Stimulated activated CD4-positive, alpha-beta T cell treated with anti-CD3 and anti-CD28 coated beads, Interleukin-12 subunit alpha, Interleukin-12 subunit beta, amount 100 ng/mL, for 24 hours (primary cell): ENCODE measurements at places on chromosomes 6 and 20.

DNA sequence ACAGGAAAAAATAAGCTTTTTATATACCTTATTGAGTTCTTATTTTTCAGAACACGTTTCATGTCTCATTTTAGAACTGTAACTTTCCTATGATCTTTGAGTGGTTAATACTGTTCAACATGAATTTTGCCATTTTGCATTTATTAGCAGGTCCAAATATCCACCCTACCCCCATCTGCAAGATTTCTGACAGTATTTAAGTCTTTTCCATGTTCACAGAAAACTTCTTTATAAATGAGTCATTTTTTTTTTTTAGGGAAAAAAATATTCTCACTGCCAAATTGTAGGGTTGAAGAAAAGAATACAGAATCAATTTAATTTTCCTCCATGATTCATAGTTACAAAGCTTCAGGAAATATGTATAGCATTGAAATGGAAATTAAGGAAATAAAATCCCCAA is 101.8 kb downstream of the COL21A1 start:
- no peak for DNase-seq

DNA sequence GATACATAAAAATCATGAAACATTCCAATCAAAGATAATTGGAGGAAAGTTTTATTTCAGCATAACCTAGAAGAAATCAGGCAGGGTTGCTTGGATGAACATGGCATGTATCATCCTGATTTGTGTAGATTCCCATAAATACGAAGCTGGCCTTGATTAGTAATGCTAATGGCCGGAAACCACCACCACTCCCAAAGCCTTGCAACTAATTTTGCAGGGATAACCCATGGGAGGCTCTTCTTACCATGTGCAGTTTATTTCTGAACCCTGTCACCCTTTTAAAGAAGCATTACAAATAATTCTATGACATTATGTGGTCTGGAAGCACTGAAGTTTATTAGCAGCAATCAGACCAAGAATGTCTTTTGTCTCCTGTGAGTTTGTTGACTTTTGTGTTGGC is 80.8 kb downstream of the AIG1 start:
- DNase-seq: no peak

- no peak for DNase-seq
These were observed 54.8 kb downstream of the NFATC2 start for GRCh38 chr20:51487565-51488268.

- DNase-seq: no peak
These were observed 1.6 kb downstream of the GSS start for GRCh38 chr20:34953960-34954359.

DNA sequence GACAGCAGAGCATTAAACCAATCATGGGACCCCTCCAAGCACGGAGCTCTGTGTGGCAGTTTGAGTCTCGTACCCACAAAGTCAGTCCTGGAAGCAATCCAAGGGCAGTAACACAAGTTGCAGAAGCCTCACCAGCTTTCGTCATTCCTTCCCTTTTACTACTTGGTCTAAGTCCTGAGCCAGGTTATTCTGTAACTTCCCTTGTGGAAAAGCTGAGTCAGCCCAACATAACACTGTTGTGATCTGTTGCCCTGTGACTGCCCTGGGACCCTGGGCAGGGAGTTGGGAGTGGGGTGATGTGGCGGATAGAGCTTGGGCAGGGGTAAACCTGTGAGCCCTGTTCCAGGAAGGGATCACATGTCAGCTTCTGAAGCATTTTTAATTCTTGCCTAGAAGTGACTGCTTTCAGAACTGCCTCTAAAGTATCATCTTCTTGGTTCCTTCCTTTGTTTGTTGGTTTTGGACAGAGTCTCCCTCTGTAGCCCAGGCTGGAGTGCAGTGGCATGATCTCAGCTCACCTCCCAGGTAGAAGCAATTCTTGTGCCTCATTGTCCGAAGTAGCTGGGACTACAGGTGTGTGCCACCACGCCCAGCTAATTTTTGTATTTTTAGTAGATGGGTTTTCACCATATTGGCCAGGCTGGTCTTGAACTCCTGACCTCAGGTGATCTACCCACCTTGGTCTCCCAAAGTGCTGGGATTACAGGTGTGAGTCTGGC is 183.7 kb upstream of the JAG1 start:
- no peak for DNase-seq

DNA sequence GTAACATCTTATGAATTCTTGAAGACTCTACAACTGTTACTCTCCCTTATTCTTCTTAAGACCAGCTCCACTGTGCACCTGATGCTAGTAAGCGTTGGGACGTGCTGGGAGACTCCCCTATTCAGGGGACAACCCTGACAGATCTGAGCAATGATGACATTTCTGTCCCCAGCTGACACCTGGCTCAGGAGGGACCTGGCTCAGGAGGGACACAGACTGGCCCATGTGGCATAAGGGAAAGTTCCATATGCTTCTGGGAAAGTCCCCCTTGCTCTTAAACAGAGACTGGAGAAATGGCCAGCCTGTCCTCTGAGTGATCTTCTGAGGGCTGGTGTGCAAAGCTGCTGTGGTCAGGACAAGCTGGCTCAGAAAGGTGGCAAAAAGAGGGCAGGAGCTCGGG is 10.0 kb upstream of the CD93 start:
- DNase-seq: no peak

DNA sequence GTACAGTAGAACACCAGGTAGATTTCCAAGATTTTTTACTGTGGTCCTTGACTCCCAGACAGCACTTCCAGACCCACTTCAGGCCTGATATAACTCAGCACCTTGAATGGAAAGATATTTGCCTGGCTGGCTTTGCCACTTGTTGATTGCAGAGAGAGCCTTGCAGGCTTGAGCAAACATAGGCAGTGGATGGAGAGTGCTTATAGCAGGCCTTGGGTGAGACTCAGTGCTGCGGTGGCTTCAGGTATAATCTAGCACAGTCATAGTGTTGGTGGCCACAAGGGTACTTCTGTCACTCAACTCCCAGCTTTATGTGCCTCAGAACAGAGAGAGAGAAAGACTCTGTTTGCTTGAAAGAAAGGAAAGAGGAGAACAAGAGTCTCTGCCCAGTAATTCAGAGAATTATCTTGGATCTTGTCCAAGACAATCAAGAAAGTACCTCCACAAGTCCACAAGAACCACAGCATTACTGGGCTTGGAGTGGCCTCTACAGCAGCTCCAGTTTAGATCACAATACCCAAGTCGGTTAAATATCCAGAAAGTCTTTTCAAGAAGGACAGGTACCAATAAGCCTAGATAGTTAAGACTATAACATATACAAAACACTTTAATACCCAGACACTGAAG is 70.5 kb upstream of the FKBP1C start:
- DNase-seq: no peak

DNA sequence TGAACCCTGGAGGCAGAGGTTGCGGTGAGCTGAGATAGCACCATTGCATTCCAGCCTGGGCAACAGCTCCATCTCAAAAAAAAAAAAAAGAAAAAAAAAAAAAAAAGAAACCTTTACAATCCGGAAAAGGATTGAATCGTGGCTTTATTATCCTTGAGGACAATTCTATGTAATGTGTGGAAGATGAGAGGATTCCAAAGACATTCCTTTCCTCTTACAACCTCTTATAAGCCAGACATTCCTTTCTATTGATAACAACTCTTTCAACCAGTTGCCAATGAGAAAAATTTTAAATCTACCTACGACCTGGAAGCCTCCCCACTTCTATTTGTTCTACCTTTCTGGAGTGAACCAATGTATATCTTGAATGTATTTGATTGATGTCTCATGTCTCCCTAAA is 91.2 kb upstream of the EEF1E1 start:
- no peak for DNase-seq

- DNase-seq: no peak
These were observed 4.6 kb downstream of the JARID2 start for GRCh38 chr6:15250187-15251168.

- DNase-seq: no peak
These were observed 291.8 kb downstream of the BMP7 start for GRCh38 chr20:56974499-56975250.

- DNase-seq: no peak
These were observed 780 bp downstream of the TFAP2A start for GRCh38 chr6:10413850-10414738.

DNA sequence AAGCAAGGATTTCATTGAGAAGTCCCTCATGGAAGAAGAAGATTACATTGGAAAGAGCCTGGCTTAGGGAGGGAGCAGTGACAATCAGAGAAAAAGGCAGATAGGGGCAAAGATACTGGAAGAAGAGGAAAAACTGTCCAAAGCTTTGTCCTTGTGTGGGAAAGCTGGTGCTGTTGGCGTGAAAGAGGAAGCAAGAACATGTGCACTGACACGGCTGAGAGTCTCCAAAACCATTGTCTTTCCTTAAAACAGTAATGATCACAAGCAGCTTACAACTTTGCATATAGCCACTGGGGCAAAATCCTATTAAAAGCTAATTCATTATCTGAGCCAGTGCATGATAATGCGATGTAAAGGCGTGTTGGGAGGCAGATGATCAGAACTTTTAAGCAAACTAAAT is 85.1 kb upstream of the ESR1 start:
- DNase-seq: no peak

- DNase-seq: no peak
These were observed 5.2 kb downstream of the CCN2 start for GRCh38 chr6:131945971-131946370.

- peak; percentile 48 for DNase-seq
These were observed 155.6 kb upstream of the SNX9 start for GRCh38 chr6:157667211-157668008.

GRCh38 chr6:157079771-157080170 is 243.5 kb downstream of the TMEM242 start:
- DNase-seq: no peak

DNA sequence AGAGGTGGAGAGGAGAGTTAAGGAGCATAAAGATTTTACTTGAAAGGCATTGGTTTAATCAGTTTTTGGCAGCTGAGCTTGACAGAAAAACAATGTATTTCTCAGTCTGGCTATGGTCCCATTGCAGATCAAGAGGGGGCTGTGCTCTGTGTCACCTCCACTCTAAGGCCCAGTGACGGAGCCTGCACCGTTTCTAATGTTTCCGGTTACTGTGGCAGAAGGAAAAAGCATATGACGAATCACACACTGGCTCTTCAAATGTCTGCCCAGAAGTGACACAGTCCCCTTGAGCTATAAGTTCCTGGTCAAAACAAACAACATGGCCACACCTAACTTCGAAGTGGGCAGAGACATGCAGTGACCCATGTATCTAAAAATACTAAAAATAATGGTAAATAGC is 372.0 kb downstream of the PLCB1 start:
- DNase-seq: no peak

- peak; percentile 13 for DNase-seq
These were observed 108.2 kb upstream of the GMDS start for GRCh38 chr6:2353412-2354137.

DNA sequence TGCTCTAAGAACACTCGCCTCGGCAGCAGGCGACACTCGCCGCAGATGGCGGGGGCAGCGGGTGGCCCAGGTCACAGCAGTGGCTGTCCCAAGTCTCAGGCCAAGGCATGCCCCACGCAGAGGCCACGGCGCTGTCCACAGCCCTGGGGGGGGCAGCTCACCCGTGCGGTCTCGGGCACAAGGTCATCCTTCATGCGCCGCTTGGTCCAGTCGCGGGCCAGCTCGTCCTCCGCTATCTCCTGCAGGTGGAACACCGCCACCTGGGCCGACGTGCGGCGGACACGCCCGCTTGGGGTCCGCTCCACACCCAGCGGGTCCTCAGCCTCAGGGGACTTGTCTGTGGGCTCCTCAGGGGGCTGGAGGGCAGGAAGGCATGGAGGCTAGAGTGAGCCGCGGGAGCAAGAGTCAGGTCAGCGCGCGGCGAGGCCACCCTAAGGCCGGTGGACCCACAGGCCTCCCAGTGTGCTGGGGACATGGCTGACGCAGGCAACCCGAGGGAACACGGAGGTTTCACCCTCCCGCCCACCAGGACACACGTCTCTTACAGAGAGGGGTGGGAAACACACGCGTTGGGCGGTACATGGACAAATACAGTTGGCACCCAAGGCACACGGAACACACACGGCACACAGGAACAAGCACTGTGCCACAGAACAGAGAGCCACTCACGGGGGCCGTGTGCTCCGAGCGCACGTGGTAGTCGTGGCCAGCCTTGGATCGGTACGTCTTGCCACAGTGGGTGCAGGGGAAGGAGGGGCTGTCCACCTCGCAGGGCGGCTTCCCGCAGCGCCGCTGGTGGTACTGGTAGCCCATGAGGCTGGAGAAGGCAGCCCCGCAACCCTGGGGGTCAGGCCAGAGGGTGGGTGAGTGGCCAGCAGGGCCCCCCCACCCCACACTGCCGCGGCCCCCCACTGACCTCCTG is 6.5 kb upstream of the UCKL1 start:
- DNase-seq: no peak

- DNase-seq: no peak
These were observed 241.1 kb downstream of the PREX1 start for GRCh38 chr20:48586730-48587129.

- no peak for DNase-seq
These were observed 22.5 kb upstream of the MMS22L start for GRCh38 chr6:97305414-97306066.

GRCh38 chr20:36126836-36127527 is 27.6 kb upstream of the EPB41L1 start:
- DNase-seq: no peak

DNA sequence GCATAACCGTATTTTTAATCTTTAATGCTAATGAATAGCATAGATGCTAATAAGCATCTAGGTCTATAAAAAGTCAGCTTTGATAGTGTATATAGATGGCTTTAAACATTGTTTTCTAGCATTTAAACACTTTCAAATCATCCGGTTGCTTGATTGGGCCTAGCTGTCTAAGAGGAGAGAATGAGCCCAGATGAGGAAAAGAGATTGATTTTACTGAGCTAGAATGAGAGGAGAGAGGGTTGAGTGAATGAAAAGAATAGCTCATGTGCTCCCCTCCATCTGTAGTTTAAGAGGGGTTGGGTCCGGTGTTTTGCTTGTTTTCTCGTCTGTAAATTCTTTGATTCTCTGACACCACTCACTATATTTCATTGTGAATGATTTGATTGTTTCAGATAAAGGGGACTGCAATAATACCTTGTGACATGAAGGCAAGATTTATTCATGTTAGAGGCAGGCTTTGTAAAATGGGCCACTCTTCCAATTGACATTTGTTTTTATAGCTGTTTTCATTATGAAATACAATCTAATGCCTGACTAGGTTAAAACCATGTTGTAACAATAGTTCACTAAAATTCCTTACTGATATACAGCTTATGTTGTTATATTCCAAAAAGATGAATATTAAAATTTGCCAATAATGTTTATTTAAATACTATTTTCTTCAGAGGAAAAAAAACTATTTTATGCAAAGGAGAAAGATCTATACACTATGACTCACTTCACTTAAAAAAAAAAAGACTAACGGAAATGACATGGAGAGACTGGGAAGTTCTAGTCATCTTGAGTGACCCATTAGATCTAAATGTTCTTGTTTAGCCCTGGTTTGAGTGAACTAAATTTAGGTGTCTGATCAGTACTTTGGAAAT is 3.2 kb downstream of the PTPN1 start:
- no peak for DNase-seq
